NCI-H774 (cell line): ENCODE measurements at places on chromosomes 7 and 10.

- DNase-seq, result no peak
Observed at GRCh38 chr7:12229046-12229445, 18.0 kb downstream of the TMEM106B start.

GRCh38 chr7:2069472-2069860 is 163.3 kb downstream of the MAD1L1 start:
- no peak for DNase-seq

- DNase-seq, result no peak
Observed at GRCh38 chr7:94307399-94308048, 87.2 kb upstream of the COL1A2 start.

GRCh38 chr7:45460379-45460778 is 113.8 kb upstream of the ADCY1 start:
- DNase-seq, result no peak

DNA sequence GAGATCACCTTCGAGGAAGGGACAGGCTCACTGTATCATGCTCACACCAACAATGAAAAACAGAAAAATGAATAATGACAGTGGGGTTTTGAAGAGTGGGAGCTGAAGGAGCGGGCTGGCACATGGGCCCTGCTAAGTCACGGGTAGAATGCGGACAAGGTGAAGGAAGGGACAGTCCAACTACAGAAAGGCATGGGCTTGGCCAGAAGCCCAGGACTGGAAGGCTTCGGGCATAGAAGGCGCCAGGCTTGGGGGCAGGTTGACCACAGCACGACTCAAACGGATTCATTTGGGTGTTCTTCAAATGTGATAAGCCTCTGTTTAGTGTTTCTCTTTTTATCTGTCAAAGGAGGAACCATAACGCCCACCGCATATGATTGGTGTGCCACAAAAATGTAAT is 509.5 kb downstream of the CCSER2 start:
- DNase-seq, result no peak

DNA sequence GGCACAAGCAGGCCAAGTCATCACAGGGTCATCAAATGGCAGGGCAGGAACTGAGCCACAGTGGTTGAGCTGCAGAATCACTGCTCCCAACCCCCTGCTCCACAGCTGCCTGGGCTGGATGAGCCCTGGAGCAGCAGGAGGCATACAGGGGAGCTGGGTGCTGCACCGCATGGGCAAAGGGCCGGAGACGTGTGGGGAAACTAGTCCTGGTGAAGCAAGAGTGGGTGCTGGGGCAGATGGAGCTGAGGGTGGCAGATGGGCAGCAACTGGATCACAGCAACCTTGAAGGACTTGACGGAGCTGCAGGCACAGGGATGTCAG is 16.0 kb upstream of the VOPP1 start:
- no peak for DNase-seq

DNA sequence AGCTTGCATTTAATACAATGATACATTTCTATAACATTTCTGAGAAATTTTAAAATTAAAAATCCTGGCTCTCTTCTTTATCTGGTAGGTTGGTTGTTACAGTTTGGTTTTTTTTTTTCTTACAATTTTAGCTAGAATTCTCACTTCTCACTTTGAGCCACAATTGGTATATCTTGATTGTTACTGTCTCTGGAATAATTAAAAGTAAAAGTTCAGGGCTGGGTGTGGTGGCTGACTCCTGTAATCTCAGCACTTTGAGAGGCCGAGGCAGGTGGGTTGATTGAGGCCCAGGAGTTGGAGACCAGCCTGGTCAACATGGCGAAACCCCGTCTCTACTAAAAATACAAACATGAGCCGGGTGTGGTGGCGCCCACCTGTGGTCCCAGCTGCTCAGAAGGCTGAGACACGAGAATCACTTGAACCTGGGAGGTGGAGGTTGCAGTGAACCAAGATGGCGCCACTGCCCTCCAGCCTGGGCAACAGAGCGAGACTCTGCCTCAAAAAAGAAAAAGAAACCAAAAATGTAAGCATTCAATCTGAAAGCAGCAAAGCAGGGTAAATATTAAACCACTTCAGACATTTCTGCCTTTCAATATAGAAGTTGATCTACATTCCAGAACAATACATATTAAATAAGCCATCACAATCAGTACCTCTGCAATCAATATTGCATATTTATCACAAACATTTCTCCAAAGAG is 88.6 kb upstream of the PFKP start:
- DNase-seq, result no peak

DNA sequence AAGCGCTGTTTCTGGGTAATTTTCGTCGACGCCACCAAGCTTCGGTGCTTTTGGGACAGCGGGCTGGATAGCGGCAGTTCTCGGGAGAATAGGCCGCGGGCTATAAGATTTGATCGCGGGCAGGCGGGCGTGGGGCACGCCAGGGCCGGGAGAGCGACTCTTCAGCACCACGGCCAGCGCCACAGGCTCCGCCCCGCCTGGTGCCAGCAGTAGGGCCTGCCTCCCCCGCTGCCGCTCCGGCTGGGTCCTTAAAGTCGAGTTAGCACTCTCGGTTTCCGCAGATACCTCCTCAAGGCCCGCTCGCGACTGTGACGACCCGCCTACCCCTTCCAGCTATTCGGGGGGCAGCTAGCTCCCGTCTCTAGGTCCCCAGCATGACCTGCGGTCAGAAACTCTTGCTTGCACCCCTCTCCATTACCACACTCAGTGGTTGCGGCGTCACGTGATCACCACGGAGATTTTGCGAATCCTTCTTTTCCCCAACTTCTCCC is 9.4 kb downstream of the NXPH1 start:
- no peak for DNase-seq

GRCh38 chr10:30436191-30436611 is 2.2 kb downstream of the MAP3K8 start:
- DNase-seq, result no peak

DNA sequence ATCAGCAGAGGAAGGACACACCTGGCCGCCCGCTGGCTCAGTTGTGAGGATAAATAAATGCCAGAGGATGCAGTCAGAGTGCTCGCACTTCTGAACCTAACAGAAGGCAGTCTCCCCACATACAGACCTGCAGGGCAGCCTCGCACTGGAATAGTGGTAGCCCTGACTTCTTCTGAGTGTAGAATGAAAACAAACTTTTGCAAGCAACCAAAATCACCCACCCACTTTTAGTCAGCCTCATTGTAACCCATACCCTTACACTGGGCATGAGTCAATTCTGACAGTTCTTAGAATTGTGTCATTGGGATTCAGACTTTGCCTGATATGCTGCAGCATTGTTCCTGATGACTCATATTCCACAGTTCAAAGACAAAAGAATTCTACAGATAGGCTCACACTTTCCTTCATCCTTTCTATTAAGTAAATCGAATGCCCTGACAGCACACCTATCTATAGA is 167.0 kb upstream of the CDK1 start:
- no peak for DNase-seq

DNA sequence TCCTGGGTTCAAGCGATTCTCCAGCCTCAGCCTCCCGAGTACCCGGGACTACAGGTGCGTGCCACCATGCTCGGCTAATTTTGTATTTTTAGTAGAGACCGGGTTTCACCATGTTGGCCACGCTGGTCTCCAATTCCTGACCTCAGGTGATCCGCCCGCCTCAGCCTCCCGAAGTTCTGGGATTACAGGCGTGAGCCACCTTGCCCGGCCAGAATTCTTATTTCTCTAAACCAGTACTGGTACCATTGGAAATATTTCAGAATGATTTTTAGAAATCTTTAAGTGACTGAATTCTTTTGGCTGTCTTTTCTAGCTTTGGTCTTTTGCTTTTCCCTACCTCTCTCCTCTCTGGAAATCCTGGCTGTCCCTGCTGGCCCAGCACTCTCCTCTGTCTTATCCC is 2.8 kb downstream of the GNAI1 start:
- DNase-seq, result no peak

DNA sequence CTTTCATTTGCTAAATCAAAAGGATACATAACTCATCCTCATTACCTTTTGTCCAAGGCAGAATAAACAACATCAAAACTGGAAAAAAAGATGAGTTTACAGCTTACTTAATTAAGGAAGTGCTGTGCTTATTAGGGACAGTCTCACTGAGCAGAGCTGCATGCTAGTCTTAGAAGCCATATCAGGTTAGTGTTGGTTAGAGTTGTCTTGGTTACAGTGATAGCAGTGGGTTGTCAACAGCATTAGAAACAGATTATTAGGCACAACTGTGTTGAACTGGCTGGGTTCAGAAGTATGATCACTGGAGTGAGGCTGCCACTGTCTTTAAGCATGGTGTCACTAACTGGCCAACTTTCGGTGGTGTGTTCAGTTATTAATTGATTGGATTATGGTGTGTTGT is 503.9 kb upstream of the IGFBP3 start:
- no peak for DNase-seq
